RWPE1 (cell line): ENCODE measurements at places on chromosomes 2 and 18.

- DNase-seq = no peak
These were observed 10.2 kb downstream of the LRRFIP1 start for GRCh38 chr2:237637429-237638135.

DNA sequence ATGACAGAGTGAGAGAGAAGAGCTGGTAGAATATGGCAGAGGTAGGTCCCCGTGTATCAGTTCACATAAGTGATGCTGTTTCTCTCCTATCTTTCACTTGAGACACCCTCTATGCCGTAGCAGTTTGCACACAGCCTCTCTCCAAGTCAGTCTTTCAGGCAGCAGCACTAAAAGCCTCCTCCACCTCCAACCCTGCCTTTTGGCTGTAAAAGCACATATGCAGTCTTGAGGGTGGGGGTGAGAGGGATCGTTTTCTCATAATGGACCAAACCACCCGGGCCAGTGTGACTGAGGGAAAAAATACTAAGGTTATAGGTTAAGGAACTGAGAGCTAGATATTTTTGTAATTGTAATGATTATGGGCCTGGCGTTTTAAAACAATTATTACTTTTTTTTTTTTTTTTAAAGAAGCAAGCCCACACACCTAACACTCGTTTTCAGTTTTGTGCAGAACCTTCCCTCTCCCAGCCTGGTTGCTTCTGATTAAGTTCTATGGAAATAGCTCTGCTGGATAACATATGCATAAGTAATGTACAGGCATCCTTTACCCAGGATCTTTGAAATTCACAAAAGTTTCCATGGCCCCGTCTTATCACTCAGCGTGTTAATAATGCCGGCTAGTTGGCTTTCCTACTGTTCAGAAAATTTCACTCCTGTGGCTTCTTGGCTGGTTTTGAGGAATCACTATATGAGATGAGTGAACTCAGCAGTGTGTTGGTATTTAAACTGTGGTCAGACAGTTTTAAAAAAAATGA is 112.2 kb upstream of the MEIS1 start:
- DNase-seq = no peak

GRCh38 chr2:83459456-83459855 is 999.6 kb downstream of the SUCLG1 start:
- DNase-seq = no peak

- no peak for DNase-seq
These were observed 43.5 kb downstream of the DOK6 start for GRCh38 chr18:69444221-69444620.

DNA sequence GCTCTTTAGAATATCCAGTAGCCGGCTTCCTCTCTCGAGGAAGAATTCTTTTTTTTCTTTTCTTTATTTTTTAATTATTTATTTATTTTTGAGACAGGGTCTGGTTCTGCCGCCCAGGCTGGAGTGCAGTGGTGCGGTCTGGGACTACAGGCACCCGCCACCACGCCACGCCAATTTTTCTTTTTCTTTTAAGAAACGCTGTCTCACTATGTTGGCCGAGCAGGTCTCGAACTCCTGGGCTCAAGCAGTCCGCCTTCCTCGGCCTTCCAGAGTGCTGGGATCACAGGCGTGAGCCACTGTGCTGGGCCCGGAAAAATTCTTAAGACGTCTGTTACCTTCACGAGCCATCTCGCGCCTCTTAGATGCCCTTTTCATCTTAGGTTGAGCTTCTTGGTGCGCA is 931 bp upstream of the TMEM131 start:
- no peak for DNase-seq
